ENCODE measurements at places on chromosomes 6 and 20.

DNA sequence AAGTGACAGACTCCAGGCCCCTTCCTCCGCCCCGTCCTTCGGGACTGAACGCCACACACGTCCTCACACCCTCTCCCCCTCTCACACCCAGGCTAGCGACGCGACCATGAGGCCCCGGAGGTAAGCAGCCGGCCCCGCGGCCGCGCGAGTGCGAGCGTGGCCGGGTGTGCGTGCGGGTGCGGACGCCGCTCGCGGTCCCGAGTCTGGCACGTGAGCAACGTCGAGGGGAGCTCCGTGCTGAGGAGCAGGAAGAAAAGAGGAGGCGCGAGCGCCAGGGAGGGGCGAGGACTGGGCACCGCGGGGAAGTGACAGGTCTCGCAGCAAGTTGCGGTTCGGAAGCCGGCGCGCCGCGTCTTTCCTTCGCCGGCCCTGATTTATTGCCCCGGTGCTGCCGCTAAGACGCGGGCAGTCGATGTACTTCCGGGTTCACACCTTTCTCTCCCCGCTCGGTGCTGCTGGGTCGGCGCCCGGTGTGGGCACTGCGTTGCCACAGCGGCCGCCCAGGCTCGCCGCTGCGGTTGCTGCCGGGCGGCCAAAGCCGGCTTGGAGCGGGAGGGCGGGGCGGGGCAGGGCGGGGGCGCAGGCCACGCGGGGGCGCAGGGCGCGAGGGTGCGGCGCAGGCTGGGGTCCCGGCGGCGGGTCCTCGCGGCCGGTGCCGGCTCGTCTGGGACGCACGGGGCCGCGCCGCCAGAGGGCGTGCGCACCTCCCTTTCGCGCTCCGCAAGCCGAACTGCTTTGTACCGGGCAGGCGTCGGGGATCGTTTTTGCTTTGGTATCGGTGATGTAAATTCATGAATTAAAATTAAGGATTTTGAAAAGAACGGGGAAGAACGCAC, 15.8 kb upstream of the LIN28B start:
- DNase-seq: no peak

GRCh38 chr6:33750244-33750991, 3.7 kb upstream of the IP6K3 start:
- no peak for DNase-seq

DNA sequence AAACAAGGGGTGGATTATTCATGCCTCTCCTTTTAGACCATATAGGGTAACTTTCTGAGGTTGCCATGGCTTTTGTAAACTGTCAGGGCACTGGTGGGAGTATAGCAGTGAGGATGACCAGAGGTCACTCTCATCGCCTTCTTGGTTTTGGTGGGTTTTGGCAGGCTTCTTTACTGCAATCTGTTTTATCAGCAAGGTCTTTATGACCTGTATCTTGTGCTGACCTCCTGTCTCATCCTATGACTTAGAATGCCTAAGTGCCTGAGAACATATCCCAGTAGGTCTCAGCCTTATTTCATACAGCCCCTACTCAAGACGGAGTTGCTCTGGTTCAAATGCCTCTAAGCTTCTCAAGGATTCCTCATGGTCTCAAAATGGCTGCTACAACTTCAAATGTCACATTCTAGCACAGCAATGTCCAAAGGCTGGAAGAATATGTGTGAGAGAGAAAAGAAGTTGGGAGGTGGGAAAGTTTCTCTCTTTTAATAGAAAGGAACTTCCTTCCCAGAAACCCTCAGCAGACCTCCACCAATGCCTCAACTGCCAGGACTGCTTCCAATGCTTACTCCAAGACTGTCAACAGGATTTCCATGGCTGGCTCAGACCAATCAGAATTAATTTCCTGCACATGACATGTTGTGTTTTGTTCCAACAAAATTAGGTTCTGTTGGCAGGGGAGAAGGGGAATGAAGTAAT, 46.6 kb upstream of the SLC9A8 start:
- no peak for DNase-seq

- no peak for DNase-seq
These were observed 19.2 kb upstream of the POLR1H start for GRCh38 chr6:30041821-30042220.

GRCh38 chr20:59718751-59719150, 114.4 kb downstream of the PHACTR3 start:
- DNase-seq: no peak

DNA sequence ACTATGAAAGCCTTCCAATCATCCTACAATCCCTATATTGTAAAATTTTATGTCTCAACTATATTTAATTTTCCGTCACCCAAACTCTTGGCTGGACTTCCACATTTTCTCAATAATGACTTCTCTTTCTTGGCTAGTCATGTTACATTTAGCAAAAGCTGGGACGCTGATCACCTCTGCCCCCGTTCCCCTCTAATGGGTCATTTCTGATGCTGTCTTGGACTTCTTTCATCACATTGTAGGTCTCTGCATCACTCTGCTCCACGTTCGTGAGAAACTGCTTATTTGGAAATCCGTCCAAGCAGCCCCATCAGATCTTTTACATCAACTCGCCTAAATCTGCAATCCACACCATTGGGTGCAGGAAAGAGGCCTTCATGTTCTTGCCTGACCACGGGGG, 203.8 kb downstream of the MYLK4 start:
- DNase-seq: no peak

Measured in NCI-H460 (cell line).